ENCODE measurements at places on chromosomes 2 and 18. TPM values are rescaled to one million over a fixed set of nuclear protein-coding genes. Genes with fewer than 3 reads are reported as not detected.

Gene LCT
- not detected for total RNA-seq

Gene SP3
- total RNA-seq: 159 TPM

Gene SPHKAP
- 45.7 TPM for total RNA-seq

Gene CNTNAP5
- 30.6 TPM for total RNA-seq

Gene C2orf81
- total RNA-seq: 0.41 TPM

Gene CHST10
- total RNA-seq: 82.3 TPM

Gene CYP26B1
- total RNA-seq: 0.82 TPM

Gene UGT1A4
- total RNA-seq: not detected

Gene ASPRV1
- 2.0 TPM for total RNA-seq

Gene SIX3
- 1.2 TPM for total RNA-seq

Gene ANXA4
- total RNA-seq: 2.4 TPM

Gene TEKT4
- under 0.01 TPM for total RNA-seq

Gene TCF23
- not detected for total RNA-seq

Gene KLF11
- total RNA-seq: 13.0 TPM

Gene USP37
- 34.6 TPM for total RNA-seq

Gene ANO7
- 0.41 TPM for total RNA-seq

Gene APLF
- total RNA-seq: 11.8 TPM

Gene CCDC148
- 32.6 TPM for total RNA-seq

Gene DLGAP1
- total RNA-seq: 57.1 TPM

Gene OR6B2
- total RNA-seq: not detected

Gene RAX
- not detected for total RNA-seq

Gene TFCP2L1
- under 0.01 TPM for total RNA-seq

Gene GRB14
- total RNA-seq: 15.1 TPM

Gene DNAH7
- total RNA-seq: 11.4 TPM

Gene XIRP2
- 0.41 TPM for total RNA-seq

Gene CTAGE1
- total RNA-seq: not detected

Gene REL
- 5.7 TPM for total RNA-seq

Gene MLPH
- total RNA-seq: 0.82 TPM

Gene PHOSPHO2
- total RNA-seq: 11.8 TPM

Gene SLC4A3
- total RNA-seq: 31.8 TPM

Gene CYP27A1
- total RNA-seq: 2.9 TPM

Gene DOK6
- 68.1 TPM for total RNA-seq

Gene TOGARAM2
- under 0.01 TPM for total RNA-seq

Gene ETAA1
- total RNA-seq: 15.9 TPM

Gene SLC66A2
- 29.8 TPM for total RNA-seq

Gene ZBTB7C
- total RNA-seq: 1.6 TPM

Gene MFF
- 110 TPM for total RNA-seq

Gene CERKL
- total RNA-seq: 1.6 TPM

All from frontal cortex (tissue), 4 donors.